Bladder microvascular endothelial cell (primary cell): ENCODE measurements at places on chromosomes 4 and X. TPM values are rescaled to one million over a fixed set of nuclear protein-coding genes. Genes with fewer than 3 reads are reported as not detected.

Gene DDX3X
- total RNA-seq = 192 and 453 TPM in 2 replicates

Gene PDE5A
- total RNA-seq = 1.6 and 6.9 TPM in 2 replicates

Gene COX7B2
- not detected in 2 replicates for total RNA-seq

Gene VCX3A
- not detected in 2 replicates for total RNA-seq

Gene DUSP9
- total RNA-seq = under 0.01 and 0.13 TPM in 2 replicates

Gene AFM
- total RNA-seq = not detected in 2 replicates

Gene NXF2
- total RNA-seq = not detected in 2 replicates

Gene GASK1B
- total RNA-seq = 165 and 168 TPM in 2 replicates

Gene PRRG3
- total RNA-seq = not detected in 2 replicates

Gene CD38
- under 0.01 and 5.3 TPM in 2 replicates for total RNA-seq

Gene PNMA5
- total RNA-seq = not detected in 2 replicates

Gene CENPE
- 12.3 and 15.2 TPM in 2 replicates for total RNA-seq

Gene XAGE3
- not detected in 2 replicates for total RNA-seq

Gene GAB1
- total RNA-seq = 15.1 and 42.4 TPM in 2 replicates

Gene TMEM47
- total RNA-seq = 14.2 and 25.9 TPM in 2 replicates

Gene RASSF6
- total RNA-seq = not detected in 2 replicates
